Right hindlimb (tissue), 1 donor: ENCODE measurements at places on chromosomes 2 and 18.

DNA sequence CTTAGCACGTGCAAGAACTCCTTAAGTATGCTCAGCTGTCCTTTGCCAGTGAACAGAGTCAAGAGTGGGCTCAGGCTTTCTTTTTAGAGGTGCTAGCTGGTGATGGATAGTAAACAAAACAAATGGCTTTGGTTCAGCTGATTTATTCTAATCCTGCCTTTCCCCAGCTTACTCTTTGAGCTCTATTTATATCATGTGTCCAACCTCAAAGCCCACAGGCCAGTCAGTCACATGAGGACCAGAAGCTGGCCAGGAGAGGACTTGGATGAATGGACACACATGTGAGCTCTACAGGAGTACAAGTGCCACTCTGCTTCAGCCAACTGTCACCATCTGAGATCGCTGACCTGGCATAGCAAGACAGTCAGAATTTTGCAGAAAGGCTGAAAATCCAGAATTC, 59.4 kb downstream of the STK39 start:
- no peak for DNase-seq

- DNase-seq = no peak
Measured at GRCh38 chr2:196957881-196958525, 31.5 kb upstream of the PGAP1 start.

DNA sequence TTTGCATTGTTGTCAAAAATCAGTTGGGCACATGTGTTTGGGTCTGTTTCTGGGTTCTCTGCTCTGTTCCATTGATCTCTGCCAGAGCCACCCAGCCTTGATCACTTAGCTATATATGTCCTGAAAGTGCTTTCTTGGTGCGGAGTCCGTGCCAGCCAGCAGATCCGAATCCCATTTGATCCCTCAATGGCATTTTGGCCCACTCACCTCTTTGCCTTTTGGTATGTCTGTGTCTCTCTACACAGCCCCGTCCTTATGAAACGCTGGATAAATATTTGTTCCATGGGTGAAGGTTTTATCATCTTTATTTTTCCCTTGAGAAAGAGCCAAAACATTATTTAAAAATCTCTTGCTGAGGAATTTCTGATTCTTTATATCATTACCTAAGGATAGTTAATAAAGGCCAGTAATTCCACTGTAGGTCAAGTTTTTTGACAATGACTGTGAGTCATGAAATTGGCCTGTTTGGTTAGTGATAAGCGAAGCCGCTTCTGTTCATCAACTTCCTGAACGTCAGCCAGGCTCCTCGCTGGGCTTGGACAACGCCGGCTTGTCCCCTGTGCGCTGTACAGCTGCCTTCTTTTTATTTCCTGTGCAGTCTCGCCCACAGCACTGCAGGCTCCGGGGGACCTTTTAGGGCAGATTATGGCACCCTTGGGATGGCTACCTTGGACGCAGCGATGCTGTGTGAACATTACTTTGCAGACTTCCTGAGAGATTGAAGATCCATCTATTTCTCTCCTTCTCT, 24.9 kb downstream of the MTCL1 start:
- DNase-seq = no peak

DNA sequence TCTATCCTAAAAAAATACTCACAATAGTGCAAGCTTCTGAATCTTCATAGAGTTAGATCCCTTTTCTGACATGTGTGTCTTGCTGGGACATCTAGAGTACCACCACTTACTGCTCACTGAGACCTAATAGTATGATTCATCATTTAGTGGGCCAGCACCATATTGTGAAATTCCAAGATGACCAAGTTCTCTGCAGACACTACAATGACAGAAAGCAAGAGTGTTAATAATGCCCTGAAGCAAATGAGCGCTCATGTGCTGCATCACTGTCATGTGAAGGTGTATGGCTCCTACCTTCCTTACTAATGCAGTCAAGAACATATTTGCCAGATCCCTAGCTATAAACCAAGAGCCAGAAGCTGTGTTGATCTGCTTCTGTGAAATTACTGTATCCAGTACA, 606.2 kb upstream of the NXPH2 start:
- DNase-seq = no peak

- DNase-seq = peak; percentile 62
Measured at GRCh38 chr2:36708041-36708741, 11.7 kb downstream of the VIT start.

- no peak for DNase-seq
Measured at GRCh38 chr2:85505551-85506238, 33.3 kb upstream of the MAT2A start.

DNA sequence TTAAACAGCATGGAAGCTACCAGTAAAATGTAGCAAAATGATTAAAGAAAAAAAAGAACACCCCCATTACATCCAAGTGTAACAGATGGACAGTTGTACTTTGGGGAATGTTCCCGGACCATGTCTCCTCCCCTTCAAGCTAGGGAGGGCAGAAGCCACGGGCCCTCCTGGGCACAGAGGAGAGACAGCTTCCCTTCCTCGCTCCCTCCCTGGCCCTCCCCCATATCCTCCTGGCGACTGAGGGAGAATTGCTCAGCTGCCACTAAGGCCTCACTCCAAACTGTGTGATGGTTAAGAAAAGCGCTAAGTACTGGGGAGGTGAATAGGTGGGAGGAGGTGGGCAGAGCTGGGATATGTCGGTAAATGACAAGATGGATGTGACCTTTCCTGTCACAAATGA, 358.0 kb downstream of the HRH4 start:
- DNase-seq = no peak

GRCh38 chr2:61793389-61793836, 60.4 kb downstream of the FAM161A start:
- peak; percentile 29 for DNase-seq

GRCh38 chr2:217523286-217523685, 479.5 kb downstream of the TNS1 start:
- DNase-seq = peak; percentile 31

- peak; percentile 66 for DNase-seq
Measured at GRCh38 chr18:10051877-10052631, 138.2 kb downstream of the VAPA start.

GRCh38 chr2:120346667-120347358, 877 bp downstream of the INHBB start:
- no peak for DNase-seq

- peak; percentile 55 for DNase-seq
Measured at GRCh38 chr2:159921752-159922404, 123.9 kb upstream of the CD302 start.

DNA sequence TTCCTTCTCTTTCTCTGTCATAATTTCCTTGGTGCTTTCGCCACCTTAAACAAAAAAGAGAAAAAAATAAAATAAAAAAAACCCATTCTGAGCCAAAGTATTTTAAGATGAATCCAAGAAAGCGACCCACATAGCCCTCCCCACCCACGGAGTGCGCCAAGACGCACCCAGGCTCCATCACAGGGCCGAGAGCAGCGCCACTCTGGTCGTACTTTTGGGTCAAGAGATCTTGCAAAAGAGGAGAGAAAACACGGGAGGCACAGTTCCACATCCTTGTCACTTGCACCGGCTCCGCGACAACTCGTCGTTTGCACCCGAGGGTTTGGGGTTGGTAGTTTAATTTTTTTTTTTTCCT, 1.8 kb upstream of the SP9 start:
- no peak for DNase-seq

DNA sequence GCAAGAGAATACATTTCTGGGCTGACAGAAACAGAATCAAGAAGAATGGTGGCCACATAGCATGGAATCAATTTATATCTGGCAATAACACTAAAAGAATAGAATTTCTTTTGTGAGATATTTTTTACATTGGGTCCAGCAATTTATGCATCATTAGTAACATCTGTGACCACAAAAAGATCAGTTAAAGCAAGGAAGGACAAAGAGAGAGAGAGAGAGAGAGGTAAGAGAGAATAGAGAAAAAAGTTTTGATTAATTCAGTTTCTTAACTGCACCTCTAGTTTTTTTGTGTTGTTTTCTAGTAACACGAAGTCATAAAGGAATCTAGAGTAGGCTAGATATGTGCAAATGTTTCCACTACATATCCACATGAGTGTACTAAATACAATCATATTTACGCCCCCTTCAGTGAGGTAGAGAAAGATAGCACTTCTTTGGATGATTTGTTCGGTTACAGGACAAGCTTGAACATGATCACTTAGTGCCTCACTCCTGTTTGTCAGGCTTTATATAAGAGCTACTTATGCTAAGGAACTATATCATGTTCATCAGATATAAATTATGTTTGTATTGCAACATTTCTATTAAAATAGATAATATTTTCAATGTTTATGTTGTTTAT, 247.4 kb upstream of the COL3A1 start:
- no peak for DNase-seq

DNA sequence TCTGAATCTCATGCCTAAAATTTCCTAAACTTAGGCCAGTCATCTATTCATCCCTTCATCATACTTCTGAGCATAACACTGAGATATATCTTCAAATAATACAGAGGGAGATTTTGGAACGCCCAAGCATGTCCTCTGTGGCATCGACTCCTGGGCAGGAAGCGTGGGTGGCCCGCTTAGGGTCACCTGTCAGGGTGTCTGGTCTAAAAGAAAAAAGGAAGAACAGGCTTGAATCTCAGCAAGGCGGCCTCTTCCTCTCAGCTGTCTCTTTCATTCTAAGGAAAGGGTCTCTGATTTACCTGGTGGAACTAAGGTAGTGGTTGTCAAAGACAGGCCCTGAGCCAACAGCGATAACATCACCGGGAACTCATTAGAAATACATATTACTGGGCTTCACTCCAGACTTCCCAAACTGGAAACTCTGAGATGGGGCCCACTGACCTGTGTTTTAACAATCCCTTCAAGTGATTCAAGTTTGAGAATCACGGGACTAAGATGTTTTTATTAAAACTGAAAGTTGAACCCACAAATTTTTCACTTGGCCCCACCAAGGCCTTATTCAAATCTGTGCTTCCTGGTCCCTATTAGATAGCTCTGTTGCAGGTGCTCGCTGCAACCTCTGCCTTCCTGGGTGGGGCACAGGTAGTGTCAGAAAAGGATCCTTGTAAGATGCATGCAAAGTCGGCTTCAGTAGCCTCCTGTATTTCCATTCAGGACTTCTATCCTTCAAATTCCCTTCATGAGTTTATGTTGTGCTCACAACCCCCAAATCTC, 162.3 kb upstream of the CCDC68 start:
- DNase-seq = no peak

- no peak for DNase-seq
Measured at GRCh38 chr2:43898134-43898837, 59.5 kb downstream of the ABCG8 start.

- no peak for DNase-seq
Measured at GRCh38 chr2:141186413-141187074, 944.3 kb downstream of the LRP1B start.

DNA sequence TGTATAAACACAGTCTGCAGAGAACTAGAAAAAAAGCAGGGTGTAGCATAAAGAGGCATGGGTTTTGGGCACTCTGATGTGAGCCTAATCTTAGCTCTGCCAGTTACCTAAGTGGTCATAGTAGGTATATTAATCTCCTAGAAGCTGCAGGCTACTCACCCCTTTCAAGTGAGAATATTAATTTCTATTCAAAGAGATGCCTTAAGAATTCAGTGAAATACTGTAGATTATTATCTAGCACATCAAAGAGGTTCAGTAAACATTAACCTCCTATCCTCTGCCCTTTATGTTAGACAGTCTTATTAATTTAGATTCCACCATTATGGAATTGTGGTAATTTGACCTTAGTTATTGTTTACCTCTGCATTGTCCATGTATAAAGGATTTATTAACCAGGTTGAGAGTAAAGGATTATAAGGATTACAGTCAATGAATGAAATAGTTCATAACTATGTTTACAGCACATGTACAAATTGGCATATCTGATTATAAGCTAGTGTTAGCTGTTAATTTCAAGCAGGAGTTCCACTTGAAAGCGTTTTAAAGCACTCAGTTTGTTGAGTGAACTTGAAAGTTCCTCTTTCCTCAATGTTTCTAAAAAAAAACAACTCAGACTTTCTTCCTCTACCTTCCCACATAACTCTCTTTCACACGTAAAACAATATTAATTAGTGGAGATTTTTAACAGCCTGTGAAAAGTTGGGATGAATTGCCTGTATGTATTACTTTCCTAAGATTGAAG, 150.6 kb upstream of the EPC2 start:
- no peak for DNase-seq

GRCh38 chr2:37868866-37869265, 56.2 kb upstream of the RMDN2 start:
- DNase-seq = no peak

- no peak for DNase-seq
Measured at GRCh38 chr2:53515435-53516332, 251.9 kb upstream of the CHAC2 start.

- no peak for DNase-seq
Measured at GRCh38 chr2:22134421-22134820, 1010.7 kb downstream of the TDRD15 start.

DNA sequence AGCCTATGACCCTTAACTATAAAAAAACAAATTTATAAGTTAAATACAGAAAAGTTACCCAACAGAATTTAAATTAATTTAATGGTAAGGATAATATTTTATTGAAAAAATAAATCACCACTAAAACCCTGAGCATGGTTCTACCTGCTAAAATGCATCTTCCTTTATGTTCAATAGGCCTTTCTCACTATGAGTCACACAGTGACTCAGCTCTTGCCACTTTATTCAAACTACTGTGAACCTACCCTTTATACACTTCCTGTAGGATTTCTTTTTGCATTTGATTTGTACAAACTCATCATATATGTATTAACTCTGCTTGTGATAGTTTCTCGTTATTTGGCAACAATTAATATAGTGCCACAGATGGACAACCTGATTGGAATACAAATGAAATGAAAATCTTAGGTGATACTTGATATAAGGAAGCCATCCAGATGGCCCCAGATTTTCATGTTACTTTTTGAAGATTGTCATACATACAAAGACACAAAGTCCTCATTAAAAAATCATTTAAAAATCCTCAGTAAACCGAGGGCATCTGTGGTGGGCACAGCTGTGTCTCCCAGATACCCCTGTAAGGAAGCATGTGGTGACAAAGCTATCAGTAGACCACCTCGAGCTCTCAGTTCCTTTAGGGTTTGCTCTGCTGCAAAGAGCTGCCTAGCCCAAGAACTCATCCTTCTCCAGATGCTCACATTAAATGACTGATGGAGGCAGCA, 55.2 kb upstream of the COBLL1 start:
- DNase-seq = no peak

- peak; percentile 24 for DNase-seq
Measured at GRCh38 chr2:222859786-222860612, 837 bp upstream of the ACSL3 start.

DNA sequence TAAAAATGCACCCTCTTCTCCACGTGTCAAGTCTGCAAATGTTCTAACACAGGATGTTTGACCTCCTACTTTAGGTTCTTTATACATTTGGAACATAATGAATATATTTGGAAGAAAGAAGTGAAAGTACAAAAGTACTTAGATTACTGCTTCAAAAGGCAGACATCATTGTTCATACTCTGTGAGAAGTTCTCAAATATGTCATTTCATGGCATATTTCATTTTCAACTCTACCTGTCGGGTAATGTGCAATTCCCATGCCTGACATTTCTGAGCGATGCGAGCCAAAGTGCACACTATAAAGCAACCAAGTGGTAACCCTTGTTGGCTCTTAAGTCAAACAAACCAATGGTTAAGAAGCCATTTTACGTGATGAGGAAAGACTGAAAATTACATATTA, 7.0 kb downstream of the BUB1 start:
- no peak for DNase-seq

- no peak for DNase-seq
Measured at GRCh38 chr2:20484810-20485611, 38.1 kb downstream of the RHOB start.
